ENCODE measurements at places on chromosomes 7 and 10. TPM values are rescaled to one million over a fixed set of nuclear protein-coding genes. Genes with fewer than 3 reads are reported as not detected.

Gene SLIT1
- polyA plus RNA-seq = 0.65 TPM

Gene ABCC2
- 6.9 TPM for polyA plus RNA-seq

Gene PLXNA4
- not detected for polyA plus RNA-seq

Gene FAM180A
- polyA plus RNA-seq = not detected

Gene EFCAB10
- not detected for polyA plus RNA-seq

Gene SFMBT2
- polyA plus RNA-seq = 2.3 TPM

Gene ZNF853
- polyA plus RNA-seq = 2.5 TPM

Gene OR6V1
- polyA plus RNA-seq = not detected

Gene DRGX
- not detected for polyA plus RNA-seq

Gene GPR85
- polyA plus RNA-seq = not detected

Gene ABCF2
- 12.5 TPM for polyA plus RNA-seq

Gene TLL2
- 0.26 TPM for polyA plus RNA-seq

Gene C7orf33
- not detected for polyA plus RNA-seq

Gene PLAU
- 0.04 TPM for polyA plus RNA-seq

Gene ANKRD1
- polyA plus RNA-seq = not detected

Gene HOXA9
- not detected for polyA plus RNA-seq

Gene ADRB1
- polyA plus RNA-seq = 0.10 TPM

Gene PNLIPRP2
- not detected for polyA plus RNA-seq

Gene CARD11
- 125 TPM for polyA plus RNA-seq

Gene TECPR1
- 20.9 TPM for polyA plus RNA-seq

Gene RBP4
- polyA plus RNA-seq = not detected

Gene EIF4H
- polyA plus RNA-seq = 228 TPM

Gene SEMA3C
- 0.06 TPM for polyA plus RNA-seq

Gene FAM221A
- 11.3 TPM for polyA plus RNA-seq

Gene NCOA4
- 27.1 TPM for polyA plus RNA-seq

Gene DENND2A
- 0.31 TPM for polyA plus RNA-seq

Gene BICC1
- not detected for polyA plus RNA-seq

Gene PRKCQ
- 0.85 TPM for polyA plus RNA-seq

Gene CEP55
- polyA plus RNA-seq = 0.12 TPM

Gene SPDYE1
- polyA plus RNA-seq = not detected

Gene FLNC
- not detected for polyA plus RNA-seq

Gene RADIL
- not detected for polyA plus RNA-seq

Gene OGDHL
- 0.07 TPM for polyA plus RNA-seq

Gene CALML5
- polyA plus RNA-seq = not detected

Gene CHST15
- 14.5 TPM for polyA plus RNA-seq

Gene HECW1
- not detected for polyA plus RNA-seq

Gene DIP2C
- polyA plus RNA-seq = 1.3 TPM

Gene CPA4
- polyA plus RNA-seq = not detected

Gene WNT8B
- not detected for polyA plus RNA-seq

Gene DYNC1I1
- polyA plus RNA-seq = not detected

Gene TLX1
- not detected for polyA plus RNA-seq
